Heart right ventricle (tissue), 16 donors: ENCODE measurements at places on chromosomes 4 and X.
A peak's percentile ranks its signal among the peaks of the same experiment; 100 is the strongest.

DNA sequence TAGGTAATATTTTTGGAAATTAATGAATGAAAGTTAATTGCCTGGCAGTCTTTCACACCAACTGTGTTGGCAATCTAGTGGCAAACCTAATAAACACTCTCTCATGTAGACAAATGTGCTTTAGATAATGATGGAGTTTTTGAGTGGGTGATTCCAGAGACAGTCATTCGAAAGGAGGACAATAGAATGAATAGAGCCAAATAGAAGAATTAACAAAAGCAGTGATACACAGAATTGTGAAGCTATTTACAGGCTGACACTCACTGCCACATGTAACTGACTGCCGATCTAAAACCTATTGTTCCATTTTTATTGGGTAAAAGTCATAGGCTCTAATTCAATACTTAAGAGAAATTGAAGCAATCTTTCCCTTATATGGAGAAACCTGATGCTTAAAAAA lies 338.5 kb downstream of the PCDH7 start:
- no peak for DNase-seq

DNA sequence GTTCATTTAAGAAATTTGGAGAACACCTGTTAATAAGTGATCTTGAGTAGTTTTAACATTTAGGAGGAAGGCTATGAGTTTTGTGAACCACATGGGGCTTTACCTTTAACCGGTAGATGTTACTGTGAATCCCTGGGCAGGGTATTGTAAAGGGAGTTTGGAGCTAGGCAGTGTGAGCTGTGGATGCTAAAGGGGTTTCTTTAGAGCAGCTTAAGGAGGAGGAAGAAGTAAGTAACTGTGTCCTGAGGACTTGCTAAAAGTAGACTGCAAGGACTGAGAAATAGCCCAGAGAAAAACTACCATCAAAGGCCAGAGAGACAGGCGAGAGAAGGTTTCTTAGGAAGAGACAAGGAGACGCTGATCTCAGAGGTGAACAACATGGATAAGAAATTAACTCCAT lies 5.6 kb downstream of the RHOH start:
- DNase-seq, result no peak

DNA sequence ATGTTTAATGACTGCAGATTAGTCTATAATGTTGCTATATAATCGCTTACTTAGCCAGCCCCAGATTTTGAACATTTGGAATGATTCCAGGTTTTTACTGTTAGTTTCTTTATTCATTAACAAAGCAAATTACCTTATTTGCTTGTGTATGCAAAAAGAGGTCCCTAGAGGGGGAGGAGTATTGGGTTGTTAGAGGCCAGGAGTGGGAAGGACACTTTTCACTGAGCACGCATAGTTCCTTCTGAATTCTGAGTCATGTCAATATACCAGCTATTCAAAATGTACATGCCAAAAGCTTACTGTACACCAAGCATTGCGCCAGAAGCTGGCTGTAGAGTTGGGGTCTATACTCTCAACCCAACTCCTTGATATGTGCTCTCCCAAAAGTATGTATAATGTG lies 5.1 kb upstream of the DGAT2L6 start:
- no peak for DNase-seq

DNA sequence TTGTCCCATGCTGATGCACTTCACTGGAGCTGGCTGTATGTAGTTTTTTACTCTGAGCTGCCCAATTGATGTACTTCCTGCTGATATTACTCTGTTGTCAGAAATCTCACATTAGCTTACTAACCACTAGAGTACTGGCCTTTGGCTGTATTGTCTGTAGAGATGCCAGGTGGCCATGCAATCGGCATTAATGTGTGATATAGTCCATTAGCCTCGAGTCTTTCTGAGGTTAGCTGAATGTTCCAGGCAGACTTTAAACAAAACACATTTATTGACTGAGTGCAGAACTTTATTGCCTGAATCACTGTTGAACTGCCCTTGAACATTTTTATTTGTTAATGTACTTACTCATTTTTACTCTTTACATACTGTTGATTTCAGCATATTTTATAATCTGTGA lies 335.2 kb downstream of the PCDH10 start:
- no peak for DNase-seq

GRCh38 chrX:17616936-17617335 lies 120.4 kb upstream of the SCML1 start:
- DNase-seq, result no peak

- no peak for DNase-seq
These were observed 229.6 kb downstream of the OPHN1 start for GRCh38 chrX:68203646-68204045.

GRCh38 chr4:29970626-29971025 lies 749.5 kb upstream of the PCDH7 start:
- DNase-seq, result no peak

DNA sequence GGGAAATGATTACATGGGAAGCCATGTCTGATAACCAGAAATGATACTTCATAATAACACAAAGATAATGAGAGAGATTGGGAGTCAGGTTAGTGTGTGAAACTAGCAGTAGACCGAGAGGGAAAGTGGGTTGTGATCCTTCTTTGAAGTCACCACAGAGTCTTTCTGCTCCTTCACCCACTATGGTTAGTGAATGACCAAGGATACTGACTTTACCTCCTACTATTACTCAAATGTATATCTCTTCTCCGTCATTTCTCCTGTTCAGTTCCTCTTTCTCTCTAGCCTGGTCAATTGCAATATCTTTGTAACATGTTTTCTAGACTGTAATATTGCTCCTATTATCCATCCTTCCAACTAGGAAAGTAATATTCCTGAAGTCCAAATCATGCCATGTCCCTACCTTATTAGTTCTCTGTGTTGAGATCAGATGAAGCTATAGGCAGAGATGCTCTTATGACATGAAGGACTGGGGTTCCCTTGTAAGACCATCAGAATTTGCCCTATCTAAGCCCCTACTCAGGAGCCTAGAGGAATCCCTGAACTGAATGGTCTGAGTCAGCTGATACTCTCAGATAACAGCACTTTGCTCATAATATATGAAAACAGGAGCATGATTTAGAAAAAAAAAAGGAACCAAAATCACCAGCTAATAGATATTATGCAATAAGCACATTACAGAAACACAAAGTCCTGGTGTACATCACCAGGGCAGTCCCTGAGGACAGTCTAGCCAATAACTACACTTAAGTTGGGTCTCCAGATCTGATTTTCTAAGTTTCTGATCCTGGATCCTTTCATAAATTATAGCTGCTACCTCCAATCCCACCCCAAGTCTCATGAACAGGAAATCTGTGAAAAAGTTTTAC lies 81.2 kb downstream of the SHROOM3 start:
- no peak for DNase-seq

GRCh38 chr4:83830138-83830888 lies 294.4 kb downstream of the GPAT3 start:
- DNase-seq, result no peak

- peak; percentile 18 for DNase-seq
These were observed at the start of gene SORBS2 for GRCh38 chr4:185811509-185812364. TSS of gene SORBS2 (minus strand) at chr4:185812194. CDS start at chr4:185690571, 121,623 bp downstream.

DNA sequence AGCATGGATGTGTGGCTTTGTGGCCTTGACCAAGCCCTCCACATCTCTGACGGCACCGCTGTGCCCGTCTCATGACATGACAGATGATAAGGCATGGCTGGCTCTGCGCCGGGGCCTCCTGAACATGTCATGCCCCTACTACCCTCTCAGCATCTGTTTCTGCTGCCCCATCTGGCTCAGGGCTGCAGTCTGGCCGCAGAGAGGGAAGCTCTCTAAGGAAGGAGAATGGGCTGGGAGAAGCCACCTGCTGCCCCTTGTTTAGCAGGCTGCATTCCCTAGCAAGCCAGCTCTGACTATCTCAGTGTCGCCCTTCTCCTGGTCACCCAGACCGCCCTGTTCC lies 7.2 kb downstream of the ZNF185 start:
- no peak for DNase-seq

DNA sequence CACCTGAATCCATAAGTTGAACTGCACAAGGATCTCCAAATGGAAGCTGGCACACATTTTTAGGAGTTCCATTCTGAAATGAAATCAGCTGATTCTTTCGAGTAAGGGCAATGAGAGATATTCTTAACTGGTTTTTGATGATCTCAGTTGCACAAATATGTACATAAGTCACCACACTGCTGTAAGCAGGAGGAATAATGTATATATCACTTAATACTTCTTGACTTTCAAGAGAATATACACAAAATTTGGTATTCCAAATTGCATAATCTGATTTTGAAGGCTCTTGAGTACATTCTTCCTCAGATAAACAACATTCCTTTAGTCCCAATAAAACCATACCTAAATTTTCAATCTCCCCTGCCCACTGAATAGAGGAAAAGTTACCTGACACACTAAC lies 8.2 kb downstream of the FANCB start:
- no peak for DNase-seq

DNA sequence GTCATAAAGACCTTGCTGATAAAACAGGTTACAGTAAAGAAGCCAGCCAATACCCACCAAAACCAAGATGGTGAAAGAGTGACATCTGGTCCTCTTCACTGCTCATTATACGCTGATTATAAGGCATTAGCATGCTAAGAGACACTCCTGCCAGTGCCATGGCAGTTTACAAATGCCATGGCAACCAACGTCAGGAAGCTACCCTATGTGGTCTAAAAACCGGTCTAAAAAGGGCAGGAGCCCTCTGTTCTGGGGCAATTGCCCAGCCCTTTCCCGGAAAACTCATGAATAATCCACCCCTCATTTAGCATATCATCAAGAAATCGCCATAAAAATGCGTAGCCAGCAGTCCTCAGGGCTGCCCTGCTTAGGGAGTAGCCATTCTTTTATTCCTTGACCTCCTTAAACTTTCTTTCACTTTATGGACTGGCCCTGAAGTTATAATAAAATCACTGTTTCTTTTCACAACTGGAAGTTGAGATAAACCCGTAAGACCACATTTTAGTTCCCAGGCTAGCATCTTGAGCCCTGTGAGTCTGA lies 260.5 kb upstream of the FAT1 start:
- DNase-seq, result no peak

DNA sequence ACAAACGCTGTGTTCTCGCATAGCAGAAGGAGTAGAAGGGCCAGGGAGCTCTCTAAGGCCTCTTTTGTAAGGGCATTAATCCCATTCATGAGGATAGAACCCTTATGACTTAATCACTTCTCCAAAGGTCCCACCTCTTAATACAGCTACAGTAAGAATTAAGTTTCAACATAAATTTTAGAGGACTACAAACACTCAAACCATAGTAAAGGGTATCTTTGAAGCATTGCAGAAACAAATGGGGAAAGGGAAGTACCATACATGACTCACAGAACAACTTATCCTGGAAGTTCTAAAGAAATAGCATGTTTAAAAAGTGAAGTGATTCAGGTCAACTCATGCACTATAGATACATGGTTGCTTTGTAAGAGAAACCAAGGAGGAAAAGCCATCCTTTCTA lies 680.8 kb downstream of the RPA4 start:
- DNase-seq, result no peak

DNA sequence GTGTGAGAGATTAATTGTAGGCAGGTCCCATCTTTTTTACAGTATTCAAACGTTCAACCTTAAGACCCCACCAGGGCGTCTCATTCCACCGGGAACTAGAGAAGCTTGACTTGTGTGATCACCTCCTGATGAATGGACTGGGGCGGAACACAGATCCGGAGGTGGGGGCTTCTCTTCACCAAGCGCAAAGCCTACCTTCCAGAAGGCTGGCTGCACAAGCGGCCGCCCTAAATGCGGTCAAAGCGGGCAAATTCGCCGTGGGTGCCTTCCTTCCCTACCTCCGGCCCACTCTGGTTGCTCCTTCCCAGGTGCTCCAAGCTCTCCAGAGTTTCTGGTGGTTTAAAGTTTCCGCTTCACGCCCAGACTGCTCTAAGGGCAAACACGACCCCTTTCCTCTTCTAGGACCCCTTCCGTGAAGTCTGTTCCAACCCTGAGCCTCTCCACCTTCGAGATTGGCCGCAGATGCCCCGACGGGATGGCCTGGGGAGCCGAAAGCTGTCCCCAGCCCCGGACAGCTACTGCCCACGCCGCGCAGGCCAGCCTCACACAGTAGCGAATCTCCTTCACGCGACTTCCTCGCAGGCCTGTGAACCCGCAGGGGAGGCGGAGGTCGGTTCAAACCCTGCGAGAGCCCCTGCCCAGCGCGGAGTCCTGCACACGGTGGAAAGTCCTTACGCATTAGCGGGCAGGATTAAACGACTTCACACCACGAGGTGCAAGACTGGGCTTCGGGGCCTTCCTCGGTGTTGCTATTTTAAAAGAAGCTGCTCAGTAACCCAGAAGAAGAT lies 1.6 kb upstream of the WWC2 start:
- DNase-seq, result peak; percentile 16
